ENCODE measurements at places on chromosomes 2 and 18. TPM values are rescaled to one million over a fixed set of nuclear protein-coding genes. Genes with fewer than 3 reads are reported as not detected.

Gene CROCC2
- not detected for total RNA-seq

DNA sequence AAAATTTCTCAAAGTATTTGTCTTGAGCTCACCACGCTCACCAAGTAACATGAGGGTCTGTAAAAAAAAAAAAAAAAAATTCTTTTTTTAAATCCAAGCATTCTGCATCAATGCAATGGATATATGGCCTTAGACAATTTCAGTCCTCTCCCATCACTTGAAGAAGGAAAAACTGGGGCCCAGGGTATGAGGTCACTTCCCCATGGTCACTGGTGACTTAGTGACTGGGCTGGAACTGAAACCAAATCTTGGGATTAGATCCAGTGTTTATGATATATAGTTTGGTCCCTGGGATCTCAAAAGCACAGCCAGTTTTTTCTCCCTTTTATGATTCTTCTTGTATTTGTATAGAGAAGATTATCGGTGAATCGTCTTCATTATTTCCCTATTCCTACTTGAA lies 477.9 kb upstream of the TNP1 start:
- no peak for DNase-seq

GRCh38 chr18:35479911-35480586 lies 17.7 kb downstream of the INO80C start:
- no peak for DNase-seq

GRCh38 chr18:7720395-7720794 lies 153.3 kb downstream of the PTPRM start:
- DNase-seq: no peak

Gene GAL3ST2
- total RNA-seq: not detected

- DNase-seq: no peak
Measured at GRCh38 chr2:167215595-167215994, 327.3 kb downstream of the XIRP2 start.

- no peak for DNase-seq
Measured at GRCh38 chr2:224772494-224772893, 56.3 kb upstream of the CCDC195 start.

Gene ACVR1C
- 0.59 TPM for total RNA-seq

Gene GALM
- total RNA-seq: 8.5 TPM

DNA sequence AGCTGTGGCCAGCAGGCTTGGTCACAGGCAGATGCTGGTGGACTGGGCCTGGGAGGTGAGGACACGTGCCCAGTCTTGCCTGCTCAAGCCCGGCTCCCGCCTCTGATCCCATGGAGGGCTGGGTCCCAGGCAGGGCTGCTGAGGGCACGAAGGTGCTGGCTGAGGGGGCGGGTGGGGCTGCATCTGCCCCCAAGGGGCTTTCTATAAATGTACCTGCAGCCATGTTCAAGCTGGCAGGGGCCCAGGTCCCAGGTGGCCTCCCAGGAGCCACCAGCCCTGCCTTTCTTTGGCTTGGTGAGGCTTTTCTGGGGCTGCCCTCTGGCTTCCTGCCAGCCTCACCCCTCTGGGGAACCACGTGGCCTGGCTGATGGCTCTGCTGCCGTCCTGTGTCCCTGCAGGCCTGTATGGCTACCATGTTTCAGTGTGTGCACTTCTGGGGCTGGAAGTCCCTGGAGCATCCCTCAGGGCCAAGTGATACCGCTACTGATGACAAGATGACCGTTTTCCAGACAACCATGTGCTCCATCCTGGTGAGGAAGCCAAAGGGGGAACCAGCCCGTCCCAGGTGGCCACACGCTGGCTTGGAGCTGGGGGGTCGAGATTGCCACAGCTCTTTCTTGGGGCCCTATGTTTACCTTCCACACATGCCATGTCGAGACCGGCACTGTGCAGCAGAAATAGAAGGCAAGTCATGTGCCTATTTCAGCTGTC lies 23.2 kb downstream of the HJURP start:
- no peak for DNase-seq

GRCh38 chr2:4745056-4745991 lies 946.9 kb upstream of the SOX11 start:
- no peak for DNase-seq

DNA sequence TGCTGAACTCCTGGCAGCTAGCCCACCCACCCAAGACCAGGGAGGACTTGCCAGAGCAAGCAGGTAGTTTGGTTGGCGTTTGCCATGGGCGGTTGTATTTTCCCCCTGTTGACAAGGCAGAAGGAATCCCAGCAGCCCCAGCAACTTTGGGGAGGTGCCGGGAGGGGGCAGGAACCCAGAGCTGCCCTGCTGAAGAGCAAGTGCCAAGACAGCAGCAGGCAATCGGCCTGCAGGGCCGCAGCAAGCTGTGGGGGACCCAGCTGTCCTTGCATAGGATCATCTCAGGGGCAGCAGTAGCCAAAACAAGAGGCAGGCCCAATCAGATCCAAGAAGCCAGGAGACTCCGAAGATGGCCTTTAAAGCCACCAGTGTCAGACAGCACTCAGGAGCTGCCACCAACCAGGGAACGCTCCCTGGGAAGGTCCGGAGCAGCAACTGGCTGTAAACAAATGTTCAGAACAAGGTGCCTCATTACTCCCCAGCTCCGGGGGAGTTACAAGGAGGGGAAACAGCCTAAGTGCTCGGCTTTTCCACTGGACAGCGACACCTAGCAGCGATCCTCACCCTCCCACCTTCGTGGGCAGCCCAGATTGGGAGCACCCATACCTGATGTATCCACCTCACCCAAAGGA lies 2.1 kb downstream of the ST8SIA5 start:
- no peak for DNase-seq

- no peak for DNase-seq
Measured at GRCh38 chr2:16202266-16203020, 262.1 kb downstream of the MYCN start.

GRCh38 chr2:681312-681711 lies 4.1 kb upstream of the TMEM18 start:
- DNase-seq: no peak

GRCh38 chr2:71776227-71776626 lies 322.9 kb downstream of the DYSF start:
- no peak for DNase-seq

DNA sequence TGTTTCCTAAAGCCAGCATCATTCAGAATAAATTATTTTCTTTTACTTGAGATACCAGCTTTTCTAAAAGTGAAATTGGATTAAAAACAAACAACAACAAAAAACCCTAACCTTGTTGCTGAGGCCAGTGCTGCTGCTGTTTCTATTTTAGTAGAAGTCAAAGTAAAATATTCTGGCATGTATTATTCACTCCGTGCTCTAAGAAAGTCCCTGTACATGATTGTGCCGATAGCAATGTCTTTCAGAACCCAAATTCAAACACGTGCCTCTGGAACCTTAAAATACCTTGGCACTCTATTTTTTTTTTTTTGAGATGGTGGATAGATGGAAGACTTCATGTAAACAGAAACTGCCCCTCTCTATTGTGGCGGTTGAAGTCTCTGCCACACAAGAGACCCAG lies 43.7 kb downstream of the TANC1 start:
- no peak for DNase-seq

DNA sequence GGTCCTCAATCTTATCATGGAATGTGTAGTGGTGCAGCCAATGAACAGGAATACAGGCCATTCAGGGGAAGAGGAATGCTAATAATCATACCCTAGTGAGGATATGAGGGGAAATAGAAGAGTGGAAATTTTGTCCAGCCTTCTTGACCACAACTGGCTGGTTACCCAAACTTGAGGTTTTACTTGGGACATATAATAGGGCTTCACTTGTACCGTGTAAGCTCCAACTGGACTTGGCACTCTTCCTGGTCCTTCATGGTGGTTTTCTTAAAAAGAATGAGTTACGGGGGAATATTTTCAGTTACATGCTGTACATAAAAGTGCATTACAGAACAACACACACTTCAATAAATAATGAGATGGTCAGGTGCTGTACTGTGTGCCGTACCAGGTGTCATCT lies 234.9 kb upstream of the RASGRP3 start:
- DNase-seq: no peak

DNA sequence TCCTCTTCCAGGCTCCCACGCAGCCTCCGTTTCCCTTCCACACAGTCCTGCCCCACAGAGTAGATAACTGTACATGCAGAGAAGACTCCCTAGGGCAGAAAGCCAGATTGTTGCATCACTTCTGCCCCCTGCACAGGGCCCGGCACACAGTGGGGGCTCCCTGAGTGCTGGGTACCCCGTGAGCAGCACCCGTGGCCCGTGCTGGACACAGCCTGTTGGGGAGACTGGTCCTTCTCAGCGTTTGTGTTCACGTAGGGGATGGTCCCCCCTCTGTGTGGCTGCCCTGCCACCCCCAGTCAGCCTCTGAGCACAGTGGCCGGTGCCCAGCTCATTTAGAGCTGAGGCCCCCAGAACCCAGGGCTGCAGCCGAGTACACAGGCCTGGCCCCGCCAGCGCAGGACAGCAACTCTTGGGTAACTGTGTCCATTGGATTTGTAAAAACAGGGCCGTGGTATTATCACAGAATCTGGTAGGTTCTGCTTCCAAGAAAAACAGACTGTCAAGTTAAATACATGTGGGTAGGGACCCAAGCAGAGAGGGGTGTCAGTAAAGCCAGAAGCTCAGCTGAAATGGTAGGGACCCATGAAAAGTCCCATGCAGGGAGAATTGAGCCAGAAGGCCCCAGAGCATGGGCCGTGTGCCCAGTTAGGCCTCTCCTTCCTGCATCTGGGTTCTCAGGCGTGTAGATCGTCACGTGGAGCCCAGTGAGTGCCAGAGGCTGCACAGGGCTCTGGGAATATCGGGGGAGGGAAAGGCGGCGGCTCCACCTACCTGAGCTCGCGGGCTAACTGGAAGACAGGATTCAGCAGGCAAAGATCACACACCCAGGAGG lies 257.3 kb downstream of the ATAD2B start:
- DNase-seq: peak; percentile 85

DNA sequence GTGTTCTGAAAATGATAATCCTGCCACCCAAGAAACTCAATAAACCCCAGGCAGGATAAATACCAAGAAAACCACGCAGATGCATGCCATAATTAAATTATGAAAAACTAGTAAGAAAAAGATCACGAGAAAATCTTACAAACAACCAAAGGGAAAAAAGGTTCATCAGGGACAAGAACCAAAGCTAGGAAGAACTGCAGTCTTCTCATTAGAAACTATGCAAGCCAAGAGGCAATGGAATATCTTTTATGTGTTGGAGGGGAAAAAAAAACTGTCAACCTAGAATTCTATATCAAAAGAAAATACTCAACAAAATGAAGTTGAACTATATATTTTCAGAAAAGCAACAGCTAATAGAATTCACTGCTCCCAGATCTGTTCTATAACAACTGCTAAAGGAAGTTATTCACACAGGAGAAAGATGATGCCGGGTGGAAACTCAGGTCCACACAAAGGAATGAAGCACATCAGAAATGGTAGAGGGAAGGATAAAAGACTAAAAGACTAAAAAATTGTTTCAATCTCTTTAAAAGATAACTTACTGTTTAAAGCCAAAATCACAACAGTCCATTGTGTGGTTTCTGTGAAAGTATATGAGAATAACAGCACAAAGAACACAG lies 55.0 kb downstream of the NDUFA10 start:
- DNase-seq: no peak

Gene CHAC2
- total RNA-seq: 1.4 TPM

DNA sequence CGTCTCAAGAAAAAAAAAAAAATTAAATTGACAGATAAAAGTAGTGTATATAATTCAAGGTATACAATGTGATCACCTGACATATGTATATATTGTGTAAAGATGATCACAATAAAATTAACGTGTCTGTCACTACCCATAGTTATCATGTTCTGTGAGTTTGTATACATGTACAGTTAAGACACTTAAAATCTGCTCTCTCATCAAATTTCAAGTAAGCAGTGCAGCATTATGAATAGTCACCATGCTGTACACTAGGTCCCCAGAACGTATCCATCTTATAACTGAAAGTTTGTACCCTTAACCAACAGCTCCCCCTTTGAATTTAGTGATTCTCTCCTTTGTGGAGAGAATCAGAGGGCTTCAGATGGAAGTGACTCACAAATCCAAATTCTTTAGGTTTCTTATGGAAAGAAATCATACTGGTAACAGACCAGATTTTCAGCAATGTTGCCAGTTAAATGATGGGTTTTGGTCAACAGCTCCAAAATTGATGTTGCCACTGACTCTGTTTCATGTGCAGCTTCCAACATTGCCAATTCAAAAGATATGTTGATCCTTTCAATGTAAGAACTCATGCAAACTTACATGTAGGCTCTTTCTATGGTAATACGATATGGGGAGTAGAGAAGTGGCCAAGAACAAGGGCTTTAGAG lies 281.5 kb downstream of the AFF3 start:
- DNase-seq: no peak

Gene PRKAG3
- total RNA-seq: 0.13 TPM

GRCh38 chr18:35117372-35117771 lies 76.2 kb downstream of the MAPRE2 start:
- DNase-seq: no peak

Gene OTX1
- not detected for total RNA-seq

Gene SLC5A7
- total RNA-seq: not detected

DNA sequence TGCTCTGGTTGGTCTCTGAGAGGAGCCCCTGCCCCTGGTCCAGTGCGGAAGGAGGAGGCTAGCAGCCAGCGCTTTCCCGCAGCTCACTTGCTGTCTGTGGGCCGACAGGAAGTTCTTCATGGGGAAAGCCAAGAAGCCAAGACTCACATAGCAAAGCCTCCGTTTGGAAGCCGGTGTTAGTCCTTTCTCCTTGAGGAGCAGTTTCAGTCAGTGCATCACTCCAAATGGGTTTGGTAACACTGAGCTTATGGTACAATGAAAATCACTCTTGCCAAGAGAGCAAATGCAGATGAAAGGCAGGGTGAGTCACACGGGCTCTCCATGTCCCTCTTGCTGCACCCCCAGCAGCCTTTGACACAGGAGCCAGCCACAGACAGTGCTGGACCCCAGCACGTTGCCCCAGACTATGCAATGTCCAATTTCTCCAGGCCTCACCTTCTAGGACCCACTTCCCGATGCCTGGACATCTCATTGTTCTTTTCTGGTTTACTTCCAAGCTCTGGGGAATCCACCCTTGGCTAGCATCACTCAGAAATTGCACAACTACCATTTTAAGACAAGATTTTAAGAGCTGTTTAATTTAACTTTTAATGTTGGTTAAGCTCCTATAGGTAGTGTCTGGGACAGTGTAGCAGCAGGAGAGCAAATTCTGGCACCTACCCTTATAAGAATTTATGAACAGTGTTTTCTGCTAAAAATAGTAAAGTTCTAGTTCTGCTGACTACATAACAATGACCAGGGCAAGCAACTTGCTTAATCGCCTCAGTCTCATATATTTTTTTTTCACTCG lies 174.9 kb downstream of the ASB1 start:
- DNase-seq: no peak

GRCh38 chr2:105951384-105951694 lies 206.6 kb downstream of the NCK2 start:
- no peak for DNase-seq

DNA sequence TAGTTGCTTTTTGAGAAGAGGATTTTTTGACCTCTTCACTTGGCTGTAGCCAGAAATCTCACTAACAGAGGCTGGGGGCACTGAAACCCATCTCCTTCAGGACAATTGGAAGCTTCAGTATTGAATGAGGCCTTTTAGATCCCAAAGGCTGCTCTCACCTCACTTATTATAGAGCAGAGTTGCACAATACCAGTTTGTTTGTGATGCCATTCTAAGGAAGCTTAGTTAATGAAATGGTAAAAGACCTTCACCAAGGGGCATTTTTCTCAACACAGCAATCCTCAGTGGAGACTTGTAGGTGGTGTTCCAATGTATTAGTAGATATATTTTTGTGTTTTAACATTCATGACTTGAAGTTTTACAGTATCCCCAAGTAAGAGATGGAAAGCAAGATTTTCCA lies 71.0 kb upstream of the RFX8 start:
- DNase-seq: no peak

- no peak for DNase-seq
Measured at GRCh38 chr2:143463719-143464118, 334.5 kb downstream of the ARHGAP15 start.

Gene MTX2
- total RNA-seq: 44.1 TPM

All from cardiac septum (tissue), 1 donor.